A549 (cell line): ENCODE measurements at places on chromosomes 13 and 19.
A peak's percentile ranks its signal among the peaks of the same experiment; 100 is the strongest.

DNA sequence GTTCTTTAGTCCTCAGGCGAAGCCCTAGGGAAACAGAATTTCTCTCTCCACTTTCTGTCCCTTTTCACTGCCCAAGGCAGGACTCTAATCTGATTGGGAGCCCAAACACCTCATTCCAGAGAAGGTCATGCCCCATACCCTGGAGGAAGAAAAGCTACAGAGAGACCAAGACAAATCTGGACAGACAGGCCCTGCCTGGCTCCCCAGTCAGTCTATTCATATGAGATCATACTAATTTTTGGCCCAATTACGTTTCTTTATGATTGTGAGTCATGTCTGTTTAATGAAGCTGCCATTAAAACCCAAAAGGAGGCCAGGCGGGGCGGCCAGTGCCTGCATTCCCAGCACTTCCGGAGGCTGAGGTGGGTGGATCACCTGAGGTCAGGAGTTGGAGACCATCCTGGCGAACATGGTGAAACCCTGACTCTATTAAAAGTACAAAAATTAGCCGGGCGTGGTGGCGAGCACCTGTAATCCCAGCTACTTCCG lies 3.3 kb upstream of the AP3D1 start:
- no peak for DNase-seq

DNA sequence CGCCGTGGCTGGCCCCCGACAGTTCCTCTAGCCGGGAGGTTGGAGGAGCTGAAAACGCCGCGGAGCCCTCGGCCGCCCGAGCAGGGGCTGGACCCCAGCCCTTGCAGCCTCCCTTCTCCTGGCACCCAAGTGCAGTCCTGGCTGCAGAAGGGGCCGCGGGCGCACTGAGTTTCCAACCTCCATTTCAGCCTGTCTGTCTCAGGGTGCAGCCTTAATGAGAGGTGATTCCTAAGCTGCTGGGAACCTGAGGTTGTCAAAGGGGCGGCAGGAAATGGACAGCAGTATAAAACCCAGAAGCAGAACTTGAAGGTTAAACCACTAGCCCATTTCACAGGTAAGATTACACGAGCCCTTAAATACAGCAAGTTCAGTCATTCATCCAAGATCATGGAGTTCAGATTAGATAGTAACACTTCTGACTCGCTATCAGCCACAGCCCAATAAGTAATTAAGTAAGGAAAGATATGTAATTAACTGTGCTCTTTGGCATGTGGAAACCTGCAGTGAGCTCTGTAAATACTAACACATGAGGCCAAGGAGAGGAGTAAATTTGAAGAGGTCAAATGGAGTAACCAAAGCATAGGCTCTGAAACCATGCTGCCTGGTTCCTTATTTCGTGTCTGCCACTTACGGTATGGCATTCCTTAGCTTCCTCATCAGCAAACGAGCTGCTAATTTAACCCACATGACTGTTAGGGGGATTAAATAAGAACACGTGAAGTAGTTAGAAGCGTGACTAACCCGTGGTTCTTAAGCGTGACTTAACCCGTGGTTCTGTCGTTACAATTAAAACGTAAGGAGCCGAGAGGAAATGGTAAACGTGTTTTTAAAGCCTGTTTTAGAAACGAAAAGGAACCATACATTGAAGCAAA lies 686 bp downstream of the SETDB2 start:
- no peak for DNase-seq

GRCh38 chr19:50534478-50534877 lies 20.8 kb upstream of the ASPDH start:
- DNase-seq: no peak

DNA sequence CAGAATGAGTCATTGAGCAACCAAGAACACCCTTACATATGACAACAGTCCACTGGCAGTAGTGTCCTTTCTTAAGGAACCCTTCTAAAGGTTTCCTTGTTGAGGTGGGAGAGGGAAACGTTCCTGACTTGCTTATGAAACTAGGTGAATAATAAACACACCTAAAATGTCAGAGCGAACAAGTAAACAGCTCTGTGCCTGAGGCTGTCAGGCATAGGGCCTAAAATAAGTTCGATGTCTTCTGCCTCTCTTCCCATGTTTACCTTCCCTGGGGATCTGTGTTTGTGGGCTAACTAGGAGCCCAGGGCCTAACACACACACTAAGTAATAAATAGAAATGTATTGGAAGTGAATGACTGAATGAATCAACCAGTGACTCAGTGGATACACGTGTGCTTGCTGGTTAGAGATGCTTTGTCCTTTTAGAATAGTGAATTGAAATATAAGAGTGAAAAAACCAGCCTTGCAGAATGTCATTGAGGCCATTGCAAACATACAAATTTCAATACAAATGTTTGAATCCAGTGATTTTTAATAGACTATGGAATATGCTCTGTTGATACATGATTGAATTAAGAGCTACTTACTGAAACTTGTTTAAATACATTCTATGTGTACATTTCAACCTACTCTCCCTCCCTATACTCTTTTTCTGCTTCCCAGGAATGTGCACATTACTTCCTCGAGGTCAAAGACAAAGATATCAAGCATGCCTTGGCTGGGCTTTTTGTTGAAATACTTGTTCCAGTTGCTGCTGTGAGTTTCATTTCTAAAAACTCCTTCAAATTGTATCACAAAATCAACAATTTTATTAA lies 102.9 kb downstream of the FRY start:
- DNase-seq: no peak

GRCh38 chr19:33177417-33177979 lies 16.6 kb upstream of the LRP3 start:
- DNase-seq: peak; percentile 94

DNA sequence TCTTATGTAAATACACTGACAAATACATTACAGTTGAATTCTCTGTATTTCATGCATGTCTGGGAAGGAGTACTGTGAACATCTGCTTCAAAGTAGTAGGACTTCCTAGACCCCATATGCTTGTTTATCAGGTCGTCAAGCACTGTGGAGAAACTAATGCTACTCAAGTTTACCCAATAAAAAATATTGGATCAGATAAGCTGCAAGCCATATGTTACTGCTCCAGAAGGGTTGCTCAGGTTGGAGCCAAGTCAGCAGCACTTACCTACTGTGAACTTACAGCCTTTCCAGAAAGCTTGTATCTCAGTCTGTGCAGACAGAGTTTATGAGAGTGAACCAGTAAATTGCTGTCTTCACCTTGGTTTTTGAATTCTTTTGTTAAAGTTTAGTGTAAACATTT lies 36.2 kb downstream of the SLAIN1 start:
- no peak for DNase-seq

GRCh38 chr13:97288486-97288900 lies 66.4 kb downstream of the MBNL2 start:
- no peak for DNase-seq

GRCh38 chr13:42633495-42633894 lies 59.5 kb downstream of the TNFSF11 start:
- DNase-seq: no peak

- no peak for DNase-seq
Measured at GRCh38 chr19:49094505-49095482, 9.5 kb downstream of the SNRNP70 start.

DNA sequence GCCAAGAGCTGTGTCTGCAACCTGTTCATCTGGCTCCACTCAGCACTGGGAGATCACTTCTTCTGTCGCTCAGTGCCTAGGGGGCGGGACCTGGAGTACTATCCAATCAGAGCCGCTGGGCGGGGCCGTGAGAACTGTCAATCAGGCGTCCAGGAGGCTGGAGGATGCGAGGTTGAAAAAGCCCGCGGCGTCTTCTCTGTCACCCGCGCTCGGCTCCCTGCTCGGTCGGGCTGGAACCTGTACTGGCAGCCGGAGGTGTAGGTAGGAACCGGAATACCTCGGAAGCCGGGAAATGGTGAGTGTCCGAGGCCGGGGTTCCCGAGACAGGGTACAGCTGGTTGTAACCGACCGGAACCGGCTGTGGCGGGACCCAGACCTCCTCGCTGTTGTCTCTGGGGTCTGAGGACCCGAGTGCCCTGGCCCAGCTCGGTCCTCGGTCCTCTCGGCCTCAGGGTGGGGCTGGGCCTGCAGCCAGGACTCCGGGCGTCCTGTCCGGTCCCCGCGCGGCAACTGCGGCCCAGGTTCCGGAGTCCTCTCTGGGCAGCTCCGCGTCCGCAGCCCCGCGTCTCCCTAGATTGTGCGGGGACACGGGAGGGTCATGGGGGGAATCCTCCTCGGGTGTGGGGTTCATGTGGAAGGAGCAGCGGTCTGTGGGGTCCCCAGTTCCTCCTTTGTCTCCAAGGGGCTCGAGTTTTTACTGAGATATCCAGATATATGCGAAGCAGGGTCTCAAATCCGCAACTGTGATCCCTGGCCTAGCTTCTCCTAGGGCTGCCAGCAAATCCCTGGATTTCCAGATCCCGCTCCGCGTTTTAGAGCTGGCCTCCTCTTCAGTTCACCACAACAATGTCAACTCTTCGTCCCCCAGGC lies 42.6 kb downstream of the ZNF627 start:
- DNase-seq: peak; percentile 84

DNA sequence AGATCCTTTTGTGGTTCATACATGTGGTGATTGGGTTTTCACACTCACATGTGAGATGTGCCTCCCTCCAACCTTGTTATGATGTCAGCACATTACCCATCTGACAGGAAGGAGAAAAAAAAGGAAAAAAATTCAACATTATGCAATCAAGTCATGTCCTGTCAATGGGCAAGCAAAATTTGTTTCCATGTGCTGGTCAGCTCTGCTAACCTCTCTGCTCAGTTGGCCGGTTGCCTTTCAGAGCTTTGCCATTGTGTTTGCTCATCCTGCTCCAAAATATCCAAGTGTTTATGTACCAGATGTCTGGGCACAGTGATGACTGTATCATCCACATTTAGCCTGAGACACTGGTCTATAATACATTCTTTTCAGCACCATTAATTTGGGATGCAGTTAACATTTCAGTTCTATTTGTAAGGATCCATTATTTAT lies 27.0 kb upstream of the METTL21C start:
- no peak for DNase-seq

DNA sequence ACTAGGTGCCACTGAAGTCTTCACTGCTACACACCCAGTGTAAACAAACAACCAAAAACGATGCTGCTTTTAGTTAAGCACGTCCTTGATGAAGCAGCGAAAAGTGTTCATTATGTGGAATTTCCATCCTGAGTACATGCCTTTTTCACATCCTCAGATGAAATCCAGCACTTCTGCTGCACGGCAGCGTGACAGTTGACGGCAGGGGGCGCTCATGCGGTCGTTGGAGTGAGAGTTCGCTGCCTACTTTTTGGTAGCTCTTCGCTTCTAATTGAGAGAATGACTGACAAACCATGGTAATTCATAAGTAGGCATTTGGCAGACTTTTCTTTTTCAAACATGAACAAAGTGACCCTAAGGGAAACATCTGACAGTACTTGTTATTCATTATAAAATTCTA lies 1124.9 kb downstream of the EFNB2 start:
- DNase-seq: peak; percentile 4

DNA sequence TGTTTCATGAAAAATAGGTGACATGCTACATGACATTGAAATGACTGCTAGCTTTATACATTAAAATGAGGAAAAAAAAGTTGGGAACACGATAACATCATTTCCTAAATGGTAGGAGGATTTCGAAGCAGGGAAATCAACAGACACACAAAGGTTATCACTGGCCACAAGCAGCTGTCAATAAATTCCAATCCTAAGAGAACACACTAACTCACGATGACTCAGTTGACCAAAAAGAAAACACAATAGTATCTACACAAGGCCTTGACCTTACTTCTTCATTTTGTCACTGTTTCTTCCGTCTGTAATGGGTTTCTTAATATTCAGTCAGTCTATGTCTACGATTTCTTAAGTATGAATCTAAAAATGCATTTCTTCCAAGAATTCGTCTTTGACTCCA lies 36.5 kb downstream of the STARD13 start:
- DNase-seq: no peak

DNA sequence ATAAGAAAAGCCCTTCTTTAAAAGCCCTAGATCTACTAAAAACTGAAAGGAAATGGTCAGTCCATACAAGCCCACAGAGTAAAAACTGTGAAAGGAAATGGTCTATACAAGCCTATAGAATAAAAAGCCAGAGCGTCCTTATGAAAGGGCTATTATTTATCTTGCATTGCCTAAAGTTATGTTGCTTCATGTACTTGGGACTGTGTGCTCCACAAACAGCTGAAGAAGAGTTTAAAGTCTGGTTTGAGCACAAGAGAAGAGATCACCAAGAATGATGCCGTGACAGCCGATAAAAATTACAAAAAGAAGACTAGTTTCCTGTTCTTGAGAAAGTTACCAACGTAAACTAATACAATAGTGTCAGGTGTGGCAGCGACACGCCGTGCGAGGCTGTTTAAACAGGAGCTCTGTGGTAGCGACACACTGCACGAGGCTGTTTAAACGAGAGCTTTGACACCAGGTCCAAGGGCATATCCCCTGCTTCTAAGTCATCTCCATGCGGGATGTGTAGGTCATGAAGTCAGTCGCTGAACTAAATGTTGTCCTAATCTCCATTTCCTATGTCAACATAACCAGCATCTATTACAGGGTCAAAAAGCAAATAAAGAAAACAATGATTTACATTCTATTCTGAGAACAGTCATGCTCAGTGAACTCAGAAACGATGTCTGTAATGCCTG lies 24.9 kb downstream of the PCID2 start:
- peak; percentile 14 for DNase-seq

DNA sequence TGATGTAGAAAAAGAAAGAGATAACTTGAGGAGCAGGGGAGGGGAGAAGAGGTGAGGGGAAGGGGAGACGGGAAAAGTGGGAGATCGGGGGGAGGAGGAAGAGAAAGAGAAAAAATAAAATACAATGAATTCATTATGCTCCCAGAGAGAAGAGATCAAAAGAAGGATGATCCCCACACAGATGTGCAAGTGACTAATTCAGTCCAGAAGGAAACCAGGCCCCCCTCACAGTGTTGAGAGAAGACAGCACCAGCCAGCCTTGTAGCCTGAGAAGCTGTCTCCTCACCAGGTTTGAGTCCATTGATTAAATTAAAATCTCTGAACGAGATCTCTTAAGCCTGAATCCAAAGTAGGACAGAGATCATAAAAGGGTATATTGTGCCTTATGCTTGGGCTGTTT lies 333.7 kb upstream of the NBEA start:
- DNase-seq: no peak

- no peak for DNase-seq
Measured at GRCh38 chr19:55494172-55494761, 6.0 kb downstream of the SSC5D start.

GRCh38 chr13:65339241-65339640 lies 1890.9 kb downstream of the PCDH9 start:
- DNase-seq: no peak

GRCh38 chr13:40445557-40445990 lies 220.9 kb downstream of the FOXO1 start:
- DNase-seq: no peak

GRCh38 chr13:80097561-80097960 lies 243.4 kb downstream of the SPRY2 start:
- no peak for DNase-seq

- no peak for DNase-seq
Measured at GRCh38 chr13:19070398-19070735, 111.3 kb downstream of the TUBA3C start.

DNA sequence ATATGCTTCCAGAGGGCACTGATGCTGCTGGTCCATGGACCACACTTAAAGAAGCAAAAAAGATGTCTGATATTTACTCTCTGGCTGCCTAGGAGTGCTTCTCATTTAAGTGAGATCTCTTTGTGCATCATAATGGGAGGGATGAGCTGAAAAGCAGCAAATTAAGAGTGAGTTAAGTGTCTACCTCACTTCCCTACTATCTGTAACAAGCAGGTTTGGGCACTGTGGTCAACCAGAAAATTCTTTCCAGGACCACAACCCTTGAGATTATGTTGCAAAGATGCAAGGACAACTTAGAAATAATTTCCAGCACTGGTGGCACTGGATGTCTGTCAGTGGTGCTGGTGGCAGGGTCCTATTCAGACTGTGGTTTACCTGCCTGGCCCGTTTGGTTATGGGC lies 52.1 kb upstream of the USPL1 start:
- no peak for DNase-seq

GRCh38 chr19:2747349-2747748 lies 7.5 kb upstream of the SLC39A3 start:
- DNase-seq: no peak
